ENCODE measurements at places on chromosomes 3 and 15. TPM values are rescaled to one million over a fixed set of nuclear protein-coding genes. Genes with fewer than 3 reads are reported as not detected.

The IL17RB gene
- total RNA-seq = not detected

- H3K4me1 ChIP-seq = no peaks in the 10 kb centered on the region
- H3K27me3 ChIP-seq = no peaks in the 10 kb centered on the region
- no peak overlapping the region for H3K4me3 ChIP-seq
- DNase-seq = no peak
- H3K36me3 ChIP-seq = no peaks in the 10 kb centered on the region
These were observed 76.0 kb upstream of the NECTIN3 start for GRCh38 chr3:110995461-110996231.

The IQCH gene
- 2.4 TPM for total RNA-seq

DNA sequence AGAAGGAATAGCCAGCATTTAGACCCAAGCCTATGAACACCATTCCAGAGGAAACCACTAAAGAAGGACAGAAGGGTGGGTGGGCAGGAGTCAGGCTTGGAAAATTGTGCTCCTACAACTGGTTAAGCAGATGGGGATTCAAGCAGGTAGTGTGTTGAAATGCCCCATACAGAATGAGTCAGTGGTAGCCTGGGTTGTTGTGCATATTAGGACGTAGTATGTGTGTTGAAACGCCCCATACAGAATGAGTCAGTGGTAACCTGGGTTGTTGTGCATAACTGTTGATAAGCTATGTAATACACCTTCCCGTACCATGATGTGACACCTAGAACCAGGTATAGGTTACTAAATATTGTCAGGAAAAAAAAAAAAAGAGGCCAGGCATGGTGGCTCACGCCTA lies 34.0 kb downstream of the MINDY4B start:
- peaks cover 8% of the 10 kb centered on the region for H3K4me1 ChIP-seq
- no peak for DNase-seq
- no peaks in the 10 kb centered on the region for H3K36me3 ChIP-seq
- H3K4me3 ChIP-seq = no peak overlapping the region
- H3K27ac ChIP-seq = no peak overlapping the region
- H3K27me3 ChIP-seq = no peaks in the 10 kb centered on the region

- no peak for DNase-seq
- H3K4me3 ChIP-seq = no peak overlapping the region
- H3K27ac ChIP-seq = no peak overlapping the region
- H3K27me3 ChIP-seq = no peaks in the 10 kb centered on the region
These were observed 5.1 kb upstream of the B4GALT4 start for GRCh38 chr3:119245778-119246177.

The SERPINI2 gene
- not detected for total RNA-seq

The PLA2G4D gene
- total RNA-seq = not detected

GRCh38 chr15:77386626-77387025 lies 33.3 kb downstream of the PEAK1 start:
- no peak overlapping the region for H3K4me3 ChIP-seq
- DNase-seq = no peak
- no peak overlapping the region for H3K27ac ChIP-seq
- H3K4me1 ChIP-seq = peaks cover 22% of the 10 kb centered on the region

DNA sequence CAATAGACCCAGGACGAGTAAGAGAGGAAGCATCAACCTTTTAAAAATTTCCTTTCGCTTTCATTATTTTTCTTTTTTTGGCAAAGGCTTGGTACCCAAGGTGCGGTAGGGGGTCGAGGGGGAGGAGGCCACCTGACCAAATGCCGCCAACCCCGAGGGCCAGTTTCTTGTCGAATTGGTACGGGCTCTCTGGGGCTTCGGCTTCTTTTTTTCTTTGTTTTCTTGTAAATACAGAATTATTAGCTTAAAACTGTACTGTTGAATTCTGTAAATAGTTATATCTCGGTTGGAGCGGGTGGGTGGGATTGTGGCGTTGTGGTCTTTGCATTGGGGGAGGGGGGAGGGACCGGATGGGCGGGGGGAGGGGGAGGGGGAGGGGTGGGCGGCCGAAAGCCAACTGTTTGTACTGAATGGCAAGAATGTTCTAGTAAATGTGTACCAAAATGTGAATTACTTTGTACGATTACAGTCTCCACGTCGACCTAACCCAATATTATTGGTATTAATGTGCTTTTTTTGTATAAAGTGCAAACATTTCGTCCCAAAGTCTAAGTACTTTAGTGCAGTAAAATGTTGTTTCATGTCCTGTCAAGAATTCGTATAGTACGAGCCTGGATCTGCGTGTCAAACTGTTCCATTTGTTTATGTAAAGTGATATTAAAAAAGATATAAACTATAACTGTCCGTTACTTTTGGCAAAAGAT lies 4.7 kb downstream of the ZIC1 start:
- H3K4me1 ChIP-seq = no peaks in the 10 kb centered on the region
- no peak for DNase-seq
- no peaks in the 10 kb centered on the region for H3K36me3 ChIP-seq
- no peak overlapping the region for H3K27ac ChIP-seq

DNA sequence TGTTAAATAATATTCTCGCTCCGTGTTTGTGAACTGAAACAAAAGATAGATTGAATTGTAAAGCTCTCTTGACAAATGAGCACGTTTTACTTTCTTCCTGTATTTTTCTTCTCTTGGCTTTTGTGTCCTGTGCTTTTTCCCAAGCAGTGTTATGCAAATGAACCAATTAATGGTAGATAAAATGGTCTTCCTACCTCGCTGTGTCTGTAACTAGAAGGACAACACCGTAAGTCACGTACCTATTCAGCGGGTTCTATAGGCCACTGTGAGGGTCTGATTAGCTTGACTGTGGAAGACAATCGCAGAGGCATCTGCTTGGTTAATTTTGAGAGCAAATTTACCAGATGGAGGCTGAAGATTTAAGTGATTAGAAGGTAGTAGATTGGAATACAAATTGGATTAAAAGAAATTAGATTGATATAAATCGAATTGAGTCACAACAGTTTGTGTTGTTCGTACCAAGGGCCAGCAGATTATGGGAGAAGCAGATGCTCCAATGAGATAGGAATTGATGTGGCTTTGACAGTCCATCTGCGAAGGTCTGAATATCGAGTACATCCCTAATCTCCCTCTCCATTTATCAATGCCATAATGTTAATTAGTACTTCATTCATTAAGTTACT lies 40.2 kb downstream of the ROBO2 start:
- H3K27ac ChIP-seq = no peak overlapping the region
- H3K27me3 ChIP-seq = no peaks in the 10 kb centered on the region
- H3K4me1 ChIP-seq = peaks cover 5% of the 10 kb centered on the region
- H3K36me3 ChIP-seq = no peaks in the 10 kb centered on the region
- no peak for DNase-seq

DNA sequence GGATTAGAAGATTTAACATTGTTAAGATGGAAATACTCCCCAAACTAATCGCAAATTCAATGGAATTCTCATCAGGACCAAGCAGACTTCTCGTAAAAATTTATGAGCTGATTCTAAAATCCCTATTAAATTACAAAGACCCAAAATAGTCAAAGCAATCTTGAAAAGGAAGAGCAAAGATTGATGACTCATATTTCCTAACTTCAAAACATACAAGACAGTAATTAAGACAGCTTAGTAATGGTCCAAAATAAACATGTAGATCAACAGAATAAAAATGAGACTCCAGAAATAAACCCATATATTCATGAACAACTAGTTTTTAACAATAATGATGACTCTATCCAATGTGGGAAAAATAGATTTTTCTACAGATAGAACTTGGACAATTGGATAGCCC lies 148.7 kb downstream of the SI start:
- H3K27me3 ChIP-seq = no peaks in the 10 kb centered on the region
- H3K27ac ChIP-seq = no peak overlapping the region
- DNase-seq = no peak
- H3K4me1 ChIP-seq = no peaks in the 10 kb centered on the region
- H3K36me3 ChIP-seq = no peaks in the 10 kb centered on the region

GRCh38 chr3:158617982-158618875 lies 26.1 kb upstream of the GFM1 start:
- DNase-seq = no peak

DNA sequence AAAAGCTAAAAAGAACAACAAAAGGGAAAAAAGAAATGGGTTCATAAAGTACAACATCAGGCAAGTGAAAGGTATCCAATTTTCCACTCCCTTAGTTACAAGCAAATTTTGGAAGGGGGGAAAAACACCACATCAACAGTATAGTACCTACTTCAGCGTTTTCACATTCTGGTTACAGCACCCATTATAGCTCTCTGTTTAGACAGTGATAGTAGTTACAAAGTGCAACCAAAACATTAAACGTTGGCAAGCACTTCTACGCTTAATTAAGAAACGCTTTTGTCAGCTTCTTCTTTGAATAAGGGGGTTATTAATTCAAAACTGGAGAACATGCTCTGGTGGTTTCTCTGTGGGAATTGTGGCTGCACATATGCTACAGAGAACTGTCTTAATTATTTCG lies 180.2 kb downstream of the VPS13C start:
- DNase-seq = no peak
- no peaks in the 10 kb centered on the region for H3K4me1 ChIP-seq
- H3K27me3 ChIP-seq = no peaks in the 10 kb centered on the region
- no peak overlapping the region for H3K4me3 ChIP-seq

The PLSCR2 gene
- total RNA-seq = not detected

DNA sequence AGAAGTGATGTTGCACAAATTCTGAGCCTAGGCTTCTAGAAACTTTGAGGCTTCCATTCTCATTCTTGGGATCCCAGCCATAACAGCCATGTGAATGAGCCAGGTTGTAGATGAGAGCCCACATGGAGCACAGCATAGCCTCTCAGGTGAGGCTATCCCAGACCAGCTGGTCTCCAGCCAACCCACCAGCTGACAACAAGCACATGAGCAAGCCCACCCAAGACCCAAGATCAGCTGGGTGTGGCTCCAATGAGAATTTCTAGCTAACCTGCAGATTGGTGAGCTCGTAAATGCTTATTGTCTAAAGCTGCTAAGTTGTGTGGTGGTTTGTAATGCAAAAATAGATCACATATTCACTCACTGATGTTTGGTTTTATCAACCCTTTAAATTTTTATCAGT lies 14.4 kb downstream of the KY start:
- no peaks in the 10 kb centered on the region for H3K27me3 ChIP-seq
- no peak overlapping the region for H3K27ac ChIP-seq
- H3K4me1 ChIP-seq = no peaks in the 10 kb centered on the region
- H3K36me3 ChIP-seq = no peaks in the 10 kb centered on the region
- no peak overlapping the region for H3K4me3 ChIP-seq
- DNase-seq = no peak

Measured in Karpas-422 (cell line).